ENCODE measurements at places on chromosomes 2 and 18.

DNA sequence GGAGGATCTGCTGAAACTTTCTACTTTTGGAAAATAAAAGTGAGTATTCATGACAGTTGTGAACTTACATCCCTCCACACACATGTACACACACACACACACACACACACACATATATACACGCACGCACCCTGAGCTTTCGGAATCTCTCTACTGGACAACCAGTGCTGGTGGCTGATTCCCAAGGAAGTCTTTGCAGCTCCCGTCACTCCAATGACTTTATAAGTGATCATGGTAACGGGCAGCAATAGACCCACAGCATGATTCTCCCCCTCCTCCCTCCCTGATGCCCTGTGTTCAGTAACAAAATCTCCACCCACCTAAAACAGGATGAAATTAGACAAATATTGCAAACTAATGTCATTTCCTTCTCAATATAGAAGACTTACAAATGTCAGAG lies 364.9 kb downstream of the IRS1 start:
- DNase-seq, result no peak

- DNase-seq, result no peak
Measured at GRCh38 chr2:24623535-24623934, 132.5 kb downstream of the NCOA1 start.

- no peak for DNase-seq
Measured at GRCh38 chr2:225930687-225931086, 531.2 kb downstream of the NYAP2 start.

GRCh38 chr2:69011611-69012157 lies 1.3 kb upstream of the ANTXR1 start:
- no peak for DNase-seq

DNA sequence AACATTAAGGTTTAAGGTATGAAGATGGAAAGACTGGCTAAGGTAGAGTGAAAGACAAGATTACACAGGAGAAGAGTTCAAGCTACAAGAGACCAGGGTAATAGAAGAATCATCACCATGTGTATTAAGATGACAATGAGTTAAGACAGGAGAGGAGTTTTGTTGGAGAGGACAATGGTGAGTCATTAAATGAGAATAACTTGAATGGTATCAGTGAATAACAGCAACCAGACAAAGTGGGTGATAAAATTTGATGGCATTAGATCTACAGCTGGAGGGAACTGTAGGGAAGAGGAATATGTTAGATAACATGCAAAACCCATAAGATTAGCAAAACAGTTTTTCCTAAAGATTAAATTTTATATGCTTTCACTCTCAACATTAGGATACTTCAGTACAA lies 18.8 kb upstream of the ENOSF1 start:
- no peak for DNase-seq

DNA sequence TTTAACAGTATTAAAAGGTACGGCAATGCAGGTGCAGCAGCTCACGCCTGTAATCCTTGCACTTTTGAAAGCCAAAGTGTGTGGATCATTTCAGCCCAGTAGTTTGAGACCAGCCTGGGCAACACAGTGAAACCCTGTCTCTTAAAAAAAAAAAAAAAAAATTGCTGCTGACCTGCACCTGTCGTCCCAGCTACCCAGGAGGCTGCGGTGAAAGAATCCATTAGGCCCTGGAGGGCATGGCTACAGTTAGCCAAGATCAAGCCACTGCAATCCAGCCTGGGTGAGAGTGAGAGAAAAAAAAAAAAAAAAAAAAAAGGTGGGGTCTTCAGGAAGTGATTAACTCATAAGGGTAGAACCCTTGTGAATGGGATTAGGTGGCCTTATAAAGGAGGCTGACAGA lies 12.8 kb downstream of the CUL3 start:
- no peak for DNase-seq

DNA sequence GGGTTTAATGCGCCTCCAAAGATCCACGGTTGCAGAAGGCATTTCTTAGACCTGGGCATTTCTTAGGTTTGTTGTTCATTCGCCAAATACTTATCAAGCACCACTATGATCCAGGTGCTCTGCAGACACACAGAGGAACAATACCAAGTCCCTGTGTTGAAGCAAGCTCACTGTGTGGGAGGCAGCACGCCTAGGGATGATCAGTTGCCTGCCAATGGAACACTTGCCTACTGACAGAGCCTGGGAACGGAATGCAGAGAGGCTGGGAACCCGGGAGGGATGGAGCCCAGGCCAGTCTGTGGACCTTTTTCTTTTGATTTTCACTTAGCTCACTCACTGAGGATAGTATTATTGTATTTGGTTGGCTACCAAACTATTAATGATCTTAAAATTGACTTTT lies 1.9 kb upstream of the GRP start:
- no peak for DNase-seq

DNA sequence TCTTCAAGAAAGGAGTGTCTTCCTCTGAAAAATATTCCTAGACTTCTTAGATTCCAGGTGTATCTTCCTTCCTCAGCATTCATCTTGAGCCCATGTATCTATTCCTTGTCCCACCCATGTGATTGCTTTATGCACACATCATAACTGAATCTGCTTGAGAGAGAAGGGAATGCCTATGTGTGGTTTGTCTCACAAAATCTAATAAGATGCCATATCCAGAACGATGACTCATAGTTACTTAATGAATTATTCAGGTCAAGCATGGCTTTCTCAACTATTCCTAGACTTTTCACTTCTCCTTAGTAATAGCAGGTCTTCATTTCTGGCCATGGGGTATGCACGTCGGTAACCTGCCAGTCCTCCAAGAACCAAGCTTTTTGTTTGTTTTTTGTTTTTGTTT lies 121.8 kb downstream of the SETBP1 start:
- no peak for DNase-seq

DNA sequence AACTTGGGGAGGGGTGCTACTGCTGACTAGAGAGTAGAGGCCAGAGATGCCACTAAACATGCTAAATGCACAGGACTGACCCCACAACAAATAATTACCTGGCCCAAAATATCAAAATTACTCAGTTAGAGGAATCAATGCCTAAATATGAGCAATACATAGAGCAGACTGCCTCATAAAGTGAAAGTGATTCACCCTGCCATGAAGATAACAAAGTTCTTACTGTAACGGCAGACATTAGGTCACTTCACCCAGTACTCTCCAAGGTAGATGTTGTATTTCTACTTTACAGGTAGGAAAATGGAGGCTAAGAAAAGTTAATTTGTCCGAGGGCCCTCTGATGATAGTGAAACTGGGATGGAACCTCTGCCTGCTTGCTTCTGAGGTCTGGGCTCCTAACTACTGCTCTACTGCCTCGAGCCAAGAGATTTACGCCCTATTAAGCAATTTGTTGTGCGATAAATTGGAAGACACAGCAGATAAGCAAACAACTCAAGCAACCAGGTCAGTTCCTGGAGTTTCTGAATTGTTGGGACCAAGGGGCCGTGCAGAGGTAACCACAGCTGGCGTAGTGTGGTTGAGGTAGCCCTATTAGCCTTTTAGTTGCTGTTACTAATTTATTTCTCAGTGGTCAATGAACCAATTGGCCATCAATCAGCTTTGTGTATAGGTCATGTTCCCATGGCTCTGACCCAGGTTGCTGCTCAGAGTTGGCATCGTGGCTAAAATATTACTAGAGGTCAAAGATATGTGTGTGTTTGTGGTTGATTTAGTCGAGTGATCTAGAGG lies 4.8 kb downstream of the DHRS9 start:
- DNase-seq, result no peak

- no peak for DNase-seq
Measured at GRCh38 chr2:127676906-127677305, 1.6 kb upstream of the LIMS2 start.

DNA sequence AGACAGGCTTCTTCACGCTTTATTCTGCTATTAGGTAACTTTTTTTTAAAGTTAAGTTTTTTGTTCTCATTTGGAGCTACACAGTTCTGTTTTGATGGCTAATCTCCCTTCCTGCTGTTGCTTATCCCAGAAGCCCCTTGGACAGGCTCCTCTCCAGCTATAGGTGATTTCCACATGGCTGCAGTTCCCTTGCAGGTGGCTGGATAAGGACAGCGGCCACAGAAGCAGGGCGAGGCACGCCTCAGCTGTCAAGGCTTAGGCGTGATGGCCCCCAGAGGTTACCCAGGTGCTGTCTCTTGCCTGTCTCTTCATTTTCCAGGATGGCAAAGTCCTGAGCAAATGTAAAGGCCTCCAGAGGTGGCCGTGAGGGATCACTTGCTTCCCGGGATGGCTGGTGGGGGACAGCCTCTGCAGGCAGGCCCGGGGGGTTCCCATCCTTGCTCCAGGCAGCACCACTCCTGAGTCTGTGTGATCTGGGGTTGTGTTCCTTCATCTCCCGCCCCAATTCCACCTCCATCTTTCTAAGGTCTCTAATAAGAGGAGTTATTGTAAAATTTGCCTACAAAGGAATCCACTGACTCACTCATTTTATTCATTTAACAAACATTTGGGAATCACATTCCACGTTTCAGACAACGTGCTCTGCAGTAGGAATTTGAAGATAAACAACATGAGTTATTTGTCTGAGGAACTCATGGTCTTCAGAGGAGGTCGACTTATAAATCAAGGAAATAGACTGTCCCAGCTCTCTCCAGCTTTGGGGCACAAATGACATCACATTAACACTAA lies 53.4 kb downstream of the NAPG start:
- no peak for DNase-seq

GRCh38 chr2:27291865-27292264 lies 9.6 kb downstream of the TRIM54 start:
- DNase-seq, result no peak

DNA sequence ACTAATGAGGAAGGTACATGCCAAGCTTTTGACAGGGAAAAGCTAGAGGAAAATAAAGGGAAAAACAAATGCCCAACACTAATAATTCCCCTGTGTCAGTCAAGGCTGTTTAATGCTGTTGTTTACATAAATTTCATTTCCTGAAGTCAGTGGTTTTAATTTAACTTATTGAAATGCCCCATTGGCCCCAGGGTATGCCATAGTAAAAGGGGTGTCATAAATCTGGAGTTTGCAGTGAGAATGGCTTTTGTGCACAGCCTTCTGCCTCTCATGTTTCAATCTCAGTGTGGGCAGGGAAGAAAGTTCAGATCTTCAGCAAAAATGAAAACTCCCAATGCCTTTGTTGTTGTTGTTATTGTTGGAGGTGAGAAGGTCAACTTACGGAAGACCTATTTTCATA lies 550.1 kb upstream of the DCC start:
- no peak for DNase-seq

GRCh38 chr2:152648336-152648735 lies 68.9 kb downstream of the PRPF40A start:
- no peak for DNase-seq

GRCh38 chr2:36711741-36712314 lies 15.3 kb downstream of the VIT start:
- DNase-seq, result no peak

DNA sequence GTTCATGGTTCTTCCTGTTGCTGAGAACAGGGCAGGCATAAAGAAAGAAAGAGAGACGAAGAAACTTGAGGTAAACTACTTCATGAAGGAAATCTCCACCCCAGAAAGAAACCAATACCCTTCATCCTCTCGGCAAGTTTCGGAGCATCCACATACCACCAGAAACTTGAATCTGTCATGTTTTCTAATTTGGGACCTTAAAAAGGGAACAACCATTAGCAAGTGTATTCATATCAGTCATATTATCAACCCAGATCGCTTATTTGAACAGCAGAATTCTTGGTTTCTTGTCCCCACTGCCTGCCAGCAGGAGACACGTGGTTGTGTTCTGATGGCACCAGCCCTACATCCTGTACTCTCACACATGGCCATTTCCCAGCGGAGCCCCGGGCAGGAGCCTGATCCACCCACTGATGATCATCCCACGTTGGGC lies 53.2 kb upstream of the FZD7 start:
- no peak for DNase-seq

GRCh38 chr2:239372835-239373234 lies 28.0 kb downstream of the HDAC4 start:
- DNase-seq, result no peak

- no peak for DNase-seq
Measured at GRCh38 chr2:69683170-69683971, 39.8 kb upstream of the AAK1 start.

GRCh38 chr2:49210191-49210590 lies 55.9 kb upstream of the FSHR start:
- DNase-seq, result no peak

- no peak for DNase-seq
Measured at GRCh38 chr2:20643060-20643459, 7.8 kb downstream of the HS1BP3 start.

DNA sequence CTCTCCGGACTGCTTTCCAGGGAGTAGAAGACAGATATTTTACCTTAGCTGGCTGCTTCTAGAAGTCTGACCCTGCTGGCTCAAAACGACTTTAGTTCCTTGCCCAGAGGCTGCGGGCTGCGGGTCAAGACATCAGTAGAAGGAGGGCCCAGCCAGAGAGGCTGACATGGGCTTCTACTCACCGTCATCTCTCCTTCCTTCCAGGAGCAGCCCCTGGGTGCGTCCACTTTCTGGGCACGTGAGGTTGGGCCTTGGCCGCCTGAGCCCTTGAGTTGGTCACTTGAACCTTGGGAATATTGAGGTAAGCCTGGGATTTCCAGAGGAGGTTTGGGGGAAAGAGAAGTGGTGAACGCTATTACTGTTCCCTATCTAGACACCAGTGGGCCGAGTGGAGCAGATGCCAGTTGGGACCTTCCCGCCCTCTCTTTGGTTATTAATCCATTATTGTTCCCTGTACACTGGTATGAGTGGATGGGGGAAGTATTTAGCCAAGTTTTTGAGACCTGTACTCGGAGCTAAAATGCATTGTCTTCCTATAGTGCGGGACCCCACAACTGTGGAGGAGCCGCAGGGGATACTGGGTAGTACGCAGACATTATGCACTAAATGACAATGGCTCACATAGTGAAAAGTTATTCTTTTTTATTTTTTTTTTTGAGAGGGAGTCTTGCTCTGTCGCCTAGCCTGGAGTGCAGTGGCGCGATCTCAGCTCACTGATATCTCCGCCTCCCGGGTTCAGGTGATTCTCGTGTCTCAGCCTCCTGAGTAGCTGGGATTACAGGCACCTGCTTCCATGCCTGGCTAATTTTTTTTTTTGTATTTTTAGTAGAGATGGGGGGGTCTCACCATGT lies 26.3 kb upstream of the CASP8 start:
- no peak for DNase-seq

- DNase-seq, result no peak
Measured at GRCh38 chr2:227098162-227098515, 65.9 kb downstream of the COL4A4 start.

DNA sequence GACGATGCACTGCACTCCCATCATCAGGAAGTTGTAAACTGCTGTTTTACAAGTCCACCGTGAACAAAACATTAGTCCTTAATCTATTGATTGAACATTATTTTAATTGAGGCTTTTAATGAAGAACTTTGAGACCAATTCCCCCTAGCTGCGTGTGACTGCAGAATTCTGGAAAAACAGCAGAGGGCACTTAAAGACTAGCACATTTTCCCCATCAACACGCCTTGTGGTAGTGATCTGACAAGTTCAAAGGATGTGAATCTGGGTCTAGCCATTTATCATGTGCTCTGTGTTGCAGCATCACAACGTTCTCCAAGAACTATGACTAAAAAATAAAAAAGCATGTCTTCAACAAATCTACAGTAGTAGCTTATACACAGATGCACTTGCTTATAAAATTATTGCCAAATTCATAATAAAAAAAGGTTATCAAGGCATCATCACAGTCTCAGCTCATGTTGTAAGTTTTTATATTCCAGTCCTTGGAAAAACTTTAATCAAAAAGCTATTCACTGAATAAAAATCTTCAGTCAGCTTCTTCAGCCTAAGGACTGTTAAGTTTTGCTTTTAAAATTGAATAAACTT lies 35.8 kb downstream of the SKOR2 start:
- no peak for DNase-seq

GRCh38 chr2:176934131-176934530 lies 278.5 kb upstream of the HNRNPA3 start:
- no peak for DNase-seq

Measured in brain pericyte (primary cell).